ENCODE measurements at places on chromosomes 5 and 9. TPM values are rescaled to one million over a fixed set of nuclear protein-coding genes. Genes with fewer than 3 reads are reported as not detected.
A peak's percentile ranks its signal among the peaks of the same experiment; 100 is the strongest.

SCGB3A2 gene
- not detected for total RNA-seq

MARCHF3 gene
- total RNA-seq: 19.2 TPM

SPATA9 gene
- 1.4 TPM for total RNA-seq

ST8SIA4 gene
- total RNA-seq: 148 TPM

PCDHGA12 gene
- 0.69 TPM for total RNA-seq

FAM163B gene
- not detected for total RNA-seq

DNA sequence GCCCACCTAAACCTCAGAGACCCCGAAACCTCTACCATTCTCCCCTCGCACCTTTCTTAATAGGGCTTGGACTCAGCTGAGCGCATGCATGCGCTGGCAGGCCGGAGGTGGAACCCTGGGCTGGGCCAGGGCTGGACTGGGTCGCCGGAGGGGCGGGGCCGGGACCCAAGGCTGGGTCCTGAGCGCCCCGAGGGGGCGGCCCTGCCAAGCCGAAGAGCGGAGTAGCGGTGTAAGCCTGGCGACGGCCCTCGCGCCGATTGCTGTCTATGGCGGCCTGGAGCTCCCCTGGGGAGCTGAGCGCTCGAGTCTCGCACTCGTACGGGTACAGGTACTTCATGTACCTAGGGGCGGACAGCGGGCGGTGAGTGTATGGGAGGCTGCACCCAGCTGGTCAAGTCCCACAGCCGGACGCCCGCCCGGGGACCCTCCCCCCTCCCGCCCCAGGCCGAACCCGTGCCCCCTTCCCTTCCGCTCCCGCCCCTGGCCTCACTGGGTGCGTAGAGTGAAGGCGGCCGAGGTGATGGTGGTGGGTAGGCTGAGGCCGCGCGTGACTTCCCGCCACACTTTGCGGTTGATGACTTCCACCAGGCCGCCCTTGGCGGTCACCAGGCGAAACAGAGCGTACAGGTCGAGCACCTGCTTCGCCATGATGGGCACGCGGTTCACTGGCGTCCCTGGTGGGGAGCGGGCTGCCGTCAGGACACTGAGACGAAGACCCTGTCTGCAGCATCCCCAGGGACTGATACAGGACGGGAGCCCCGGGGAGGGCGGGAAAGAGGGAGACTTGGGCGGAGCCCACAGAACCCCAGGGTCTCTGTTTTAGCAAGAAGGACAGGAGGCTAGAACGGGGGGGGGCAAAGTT is 3.3 kb upstream of the DCTN3 start:
- no peak overlapping the region for H3K4me3 ChIP-seq
- H3K27me3 ChIP-seq: peaks cover 40% of the 10 kb centered on the region
- DNase-seq: no peak
- H3K27ac ChIP-seq: no peak overlapping the region
- peaks cover 5% of the 10 kb centered on the region for H3K36me3 ChIP-seq

GRCh38 chr5:175867587-175868347 is 3.6 kb upstream of the CPLX2 start:
- no peaks in the 10 kb centered on the region for H3K36me3 ChIP-seq
- no peak overlapping the region for H3K4me3 ChIP-seq
- no peak for DNase-seq
- H3K27me3 ChIP-seq: peaks cover 39% of the 10 kb centered on the region
- peaks cover 4% of the 10 kb centered on the region for H3K4me1 ChIP-seq

- H3K4me3 ChIP-seq: no peak overlapping the region
- H3K4me1 ChIP-seq: peaks cover 12% of the 10 kb centered on the region
- no peak for DNase-seq
- H3K27ac ChIP-seq: no peak overlapping the region
Measured at GRCh38 chr5:115452536-115453235, 91.9 kb downstream of the FEM1C start.

DNA sequence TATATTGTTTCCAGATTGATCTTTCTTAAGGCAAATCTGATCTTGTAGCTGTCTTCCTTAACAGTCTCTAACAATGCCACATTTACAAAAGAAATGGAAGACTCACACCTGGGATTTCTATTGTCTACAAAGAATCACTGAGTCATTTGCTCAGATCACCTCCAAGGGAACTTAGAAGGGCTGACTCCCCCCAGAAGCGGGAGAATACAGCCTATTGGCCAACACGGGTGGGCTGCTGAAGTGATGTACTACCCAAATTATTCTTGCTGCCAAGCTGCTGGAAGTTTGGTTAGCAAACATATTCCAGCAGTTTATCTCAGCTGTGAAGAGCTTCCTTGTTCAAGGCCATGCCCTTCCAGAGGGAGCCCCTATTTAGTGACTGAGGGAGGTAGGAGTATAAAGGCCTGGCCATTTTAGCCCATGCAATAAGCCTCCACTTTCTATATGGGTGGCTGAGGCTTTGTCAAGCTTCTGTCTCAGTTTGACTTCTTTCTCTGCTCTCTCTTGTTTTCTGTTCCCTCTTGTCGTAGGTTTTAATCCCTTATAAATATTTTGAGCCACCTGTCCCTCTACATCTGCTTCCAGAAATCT is 379.4 kb downstream of the PRR16 start:
- no peak overlapping the region for H3K27ac ChIP-seq
- no peak for DNase-seq

DNA sequence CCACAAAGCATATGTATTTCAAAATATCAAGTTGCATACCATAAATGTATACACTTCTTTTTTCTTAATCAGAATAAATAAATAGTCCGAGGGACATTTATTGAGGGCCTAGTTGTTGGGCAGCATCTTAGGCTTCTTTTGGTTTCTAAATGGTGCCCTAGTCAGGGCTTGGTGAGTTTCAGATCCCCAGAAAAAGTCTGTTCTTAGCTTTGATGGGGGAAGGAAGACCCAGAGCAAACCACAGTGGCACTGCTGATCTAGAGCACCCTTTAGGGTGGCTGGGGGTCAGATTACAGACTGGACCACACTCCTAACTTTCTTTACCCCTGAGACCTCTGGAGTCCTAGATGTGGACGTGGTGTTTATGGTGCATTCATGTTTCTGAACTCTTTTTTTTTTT is 97.8 kb downstream of the C9orf152 start:
- no peak overlapping the region for H3K27ac ChIP-seq
- H3K4me1 ChIP-seq: no peaks in the 10 kb centered on the region
- no peak overlapping the region for H3K4me3 ChIP-seq
- DNase-seq: no peak
- no peaks in the 10 kb centered on the region for H3K36me3 ChIP-seq

DNA sequence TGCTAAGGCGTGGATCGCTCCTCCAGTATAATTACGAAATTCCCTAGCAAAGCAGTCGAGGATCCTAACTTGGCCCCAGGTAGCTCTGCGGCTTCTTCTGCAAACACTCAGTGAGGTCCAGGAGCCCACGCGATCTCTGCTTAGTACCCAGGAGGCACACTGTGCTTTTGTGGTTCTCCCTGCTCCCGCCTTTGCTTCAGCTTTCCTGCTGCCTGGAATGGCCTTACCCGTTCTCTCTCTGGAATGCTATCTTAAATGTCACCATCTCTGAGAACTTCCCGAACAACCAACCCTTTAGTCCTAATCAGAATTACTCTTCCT is 639 bp downstream of the INVS start:
- no peak for DNase-seq
- peak overlapping the region; percentile 99 for H3K27ac ChIP-seq
- H3K4me3 ChIP-seq: peak overlapping the region; percentile 100
- H3K27me3 ChIP-seq: no peaks in the 10 kb centered on the region
- peaks cover 23% of the 10 kb centered on the region for H3K4me1 ChIP-seq
- no peaks in the 10 kb centered on the region for H3K36me3 ChIP-seq

- H3K27me3 ChIP-seq: no peaks in the 10 kb centered on the region
- no peak overlapping the region for H3K4me3 ChIP-seq
- H3K4me1 ChIP-seq: no peaks in the 10 kb centered on the region
- H3K36me3 ChIP-seq: peaks cover 6% of the 10 kb centered on the region
Measured at GRCh38 chr9:24939109-24939850, 393.6 kb upstream of the IZUMO3 start.

- DNase-seq: no peak
- no peaks in the 10 kb centered on the region for H3K27me3 ChIP-seq
- no peak overlapping the region for H3K27ac ChIP-seq
- H3K4me3 ChIP-seq: no peak overlapping the region
- H3K4me1 ChIP-seq: no peaks in the 10 kb centered on the region
Measured at GRCh38 chr5:11622785-11623184, 281.5 kb downstream of the CTNND2 start.

- no peaks in the 10 kb centered on the region for H3K27me3 ChIP-seq
- DNase-seq: no peak
- H3K4me1 ChIP-seq: no peaks in the 10 kb centered on the region
- no peak overlapping the region for H3K4me3 ChIP-seq
Measured at GRCh38 chr9:1335174-1335573, 285.0 kb downstream of the DMRT2 start.

GRCh38 chr9:132381966-132382541 is 24.6 kb downstream of the TTF1 start:
- DNase-seq: no peak
- H3K36me3 ChIP-seq: peaks cover 11% of the 10 kb centered on the region
- H3K4me3 ChIP-seq: peak overlapping the region; percentile 7
- H3K27me3 ChIP-seq: no peaks in the 10 kb centered on the region

DNA sequence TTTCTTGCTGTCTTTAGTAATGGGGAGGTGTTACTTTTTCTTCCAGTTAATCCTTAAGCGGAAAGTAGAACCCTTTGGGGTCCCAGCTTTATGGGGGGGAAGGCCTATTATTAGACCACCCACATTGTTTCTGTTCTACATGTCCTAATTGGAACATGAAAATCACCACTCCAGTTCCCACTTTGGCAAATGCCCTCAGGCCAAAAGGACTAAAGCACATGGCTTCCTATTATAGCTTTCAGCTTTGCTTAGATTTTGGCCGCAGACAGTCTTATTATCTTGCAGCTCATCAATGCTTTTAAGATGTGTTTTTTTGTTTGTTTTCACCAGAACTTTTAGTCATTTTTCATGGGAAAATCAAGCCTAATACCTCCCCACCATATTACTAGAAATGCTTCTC is 296.8 kb upstream of the ANKH start:
- no peak for DNase-seq
- peaks cover 10% of the 10 kb centered on the region for H3K36me3 ChIP-seq
- H3K4me3 ChIP-seq: no peak overlapping the region
- no peaks in the 10 kb centered on the region for H3K4me1 ChIP-seq
- H3K27ac ChIP-seq: no peak overlapping the region

- no peak for DNase-seq
- peaks cover 7% of the 10 kb centered on the region for H3K4me1 ChIP-seq
- no peaks in the 10 kb centered on the region for H3K36me3 ChIP-seq
- H3K4me3 ChIP-seq: no peak overlapping the region
- H3K27ac ChIP-seq: no peak overlapping the region
Measured at GRCh38 chr5:56273376-56273955, 40.3 kb upstream of the ANKRD55 start.

DNA sequence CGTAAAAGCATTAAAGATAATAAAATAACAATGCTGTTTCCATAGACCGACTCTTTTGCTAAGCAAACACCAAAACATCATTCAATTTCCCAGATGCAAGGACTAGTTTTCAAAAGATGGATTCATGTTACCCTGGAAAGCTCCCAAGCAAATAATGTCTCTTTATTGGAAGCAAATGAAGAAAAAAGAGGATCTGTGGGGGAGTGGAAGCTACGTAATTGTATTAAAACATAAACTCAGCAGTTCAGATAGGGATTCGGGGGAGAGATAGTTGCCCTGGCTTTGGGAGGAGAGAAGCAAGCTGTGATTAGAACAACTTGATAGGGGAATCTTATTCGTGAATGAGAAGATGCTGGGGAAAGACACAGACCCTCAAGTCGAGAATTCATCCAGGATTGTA is 491.0 kb upstream of the CLINT1 start:
- H3K27me3 ChIP-seq: peaks cover 4% of the 10 kb centered on the region
- H3K27ac ChIP-seq: no peak overlapping the region
- H3K4me1 ChIP-seq: no peaks in the 10 kb centered on the region
- no peak for DNase-seq

GRCh38 chr5:60230456-60230855 is 336.9 kb upstream of the PDE4D start:
- H3K36me3 ChIP-seq: no peaks in the 10 kb centered on the region
- no peak overlapping the region for H3K27ac ChIP-seq
- H3K27me3 ChIP-seq: no peaks in the 10 kb centered on the region
- no peak for DNase-seq
- H3K4me1 ChIP-seq: no peaks in the 10 kb centered on the region

- no peak overlapping the region for H3K27ac ChIP-seq
- H3K36me3 ChIP-seq: no peaks in the 10 kb centered on the region
- no peak overlapping the region for H3K4me3 ChIP-seq
- peaks cover 15% of the 10 kb centered on the region for H3K27me3 ChIP-seq
- no peaks in the 10 kb centered on the region for H3K4me1 ChIP-seq
- no peak for DNase-seq
Measured at GRCh38 chr9:130473566-130473965, 28.8 kb downstream of the ASS1 start.

- H3K4me3 ChIP-seq: peak overlapping the region; percentile 70
- H3K36me3 ChIP-seq: no peaks in the 10 kb centered on the region
- peaks cover 34% of the 10 kb centered on the region for H3K4me1 ChIP-seq
- no peak for DNase-seq
Measured at GRCh38 chr9:110143950-110144545, 63.9 kb downstream of the C9orf152 start.

DNA sequence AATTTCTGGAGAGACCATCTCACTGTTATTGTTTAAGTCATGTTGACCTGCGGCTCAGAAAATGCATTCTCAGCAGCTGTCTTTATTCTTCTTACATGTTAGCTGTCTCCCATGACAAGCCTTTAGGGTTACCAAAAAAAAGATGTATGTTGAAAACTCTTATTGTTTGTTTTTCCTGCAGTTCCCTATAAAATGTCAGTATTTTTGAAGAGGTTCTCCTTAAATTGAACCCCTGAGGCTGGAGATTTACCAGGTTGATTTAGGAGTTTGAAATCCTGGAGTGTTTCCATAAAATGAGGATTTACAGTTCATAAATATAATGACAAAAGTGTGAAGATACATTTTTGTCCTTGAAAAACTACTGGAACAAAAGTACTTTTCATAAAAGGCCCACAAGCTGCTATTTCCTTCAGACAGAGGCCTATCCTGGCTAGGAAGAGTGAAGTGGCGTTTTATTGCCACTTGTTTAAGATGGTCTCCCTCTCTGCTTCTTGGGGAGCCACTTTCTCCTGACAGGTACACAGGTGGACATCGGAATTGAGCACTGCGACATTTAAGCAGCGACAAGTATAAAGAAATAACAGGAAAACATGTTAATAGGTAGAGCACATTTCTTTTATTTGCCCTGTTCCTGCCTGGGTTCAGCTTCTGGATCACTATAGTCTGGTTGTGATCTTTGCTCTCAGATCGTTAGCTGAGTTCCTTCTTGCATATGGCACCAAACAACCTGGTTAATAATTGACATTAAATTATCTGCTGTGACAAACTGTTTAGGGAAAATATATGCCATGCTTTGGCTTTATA is 344.8 kb upstream of the RPS23 start:
- DNase-seq: no peak
- H3K36me3 ChIP-seq: no peaks in the 10 kb centered on the region
- H3K27ac ChIP-seq: no peak overlapping the region
- H3K4me3 ChIP-seq: no peak overlapping the region
